ENCODE measurements at places on chromosomes 7 and 10.

DNA sequence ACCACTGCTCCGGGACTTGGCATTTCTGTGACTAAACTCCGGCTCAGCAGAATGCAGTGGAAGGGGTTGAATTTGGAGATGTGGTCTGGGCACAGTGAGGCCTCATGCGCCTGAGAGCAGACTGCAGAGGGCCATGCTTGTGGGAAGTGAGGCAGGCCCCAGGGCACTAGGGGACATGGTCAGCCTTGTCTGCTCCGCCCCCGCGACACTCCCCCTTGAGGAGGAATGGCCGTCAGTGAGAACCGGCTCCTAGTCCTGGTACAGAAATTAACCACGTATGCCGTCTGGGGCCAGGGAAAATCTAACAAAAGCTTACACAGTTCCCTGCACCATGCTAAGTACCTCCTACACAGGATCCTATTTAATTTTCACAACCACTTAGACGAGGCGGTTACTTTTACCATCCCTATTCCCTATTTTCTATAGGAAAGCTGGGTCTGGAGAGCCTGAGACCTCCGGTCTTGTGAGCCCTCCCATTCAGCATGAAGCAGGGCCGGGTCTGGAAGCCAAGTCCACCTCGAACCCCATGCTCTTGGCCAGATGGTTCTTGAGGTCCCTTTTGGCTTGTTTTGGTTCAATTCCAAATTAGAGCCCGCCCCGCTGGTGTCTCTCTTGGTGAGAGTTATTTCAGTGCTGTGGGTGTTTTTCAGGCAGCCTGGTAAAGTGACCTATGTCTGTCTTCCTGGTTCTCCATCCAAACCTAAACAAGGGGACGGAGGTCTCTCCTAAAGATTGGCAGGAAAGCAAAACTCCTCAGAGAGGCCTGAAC, 87.7 kb upstream of the PITRM1 start:
- no peak for DNase-seq

- DNase-seq = no peak
These were observed 3.2 kb upstream of the MTG1 start for GRCh38 chr10:133390597-133391248.

DNA sequence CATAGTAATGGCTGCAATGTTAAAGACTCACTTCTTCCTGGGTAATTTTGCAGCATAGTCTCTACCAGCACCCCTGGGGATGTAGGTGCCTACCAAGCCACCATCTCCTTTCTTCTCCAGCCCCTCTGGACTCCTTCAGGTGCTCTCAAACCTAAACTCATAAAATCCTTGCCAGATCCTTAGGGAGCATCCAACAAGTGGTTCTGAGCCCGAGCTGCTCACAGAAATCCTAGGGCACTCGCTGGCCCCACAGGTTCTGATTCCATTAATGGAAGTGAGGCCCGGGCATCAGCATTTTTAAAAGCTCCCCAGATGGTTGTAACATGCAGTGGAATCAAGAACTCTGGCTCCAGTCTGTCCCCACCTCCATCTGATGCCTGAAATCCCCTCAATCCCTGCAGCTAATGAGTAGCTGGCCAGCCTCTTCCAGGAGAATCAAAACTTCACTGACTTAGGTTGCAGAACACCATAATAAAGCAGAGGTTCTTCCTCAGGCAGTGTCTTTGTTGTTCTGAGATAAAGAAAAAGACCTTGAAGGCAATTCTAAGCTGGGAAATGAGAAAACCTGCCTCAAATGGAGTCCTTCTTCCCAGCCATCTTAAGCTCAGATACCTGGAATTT, 336.8 kb downstream of the KCNMA1 start:
- no peak for DNase-seq

DNA sequence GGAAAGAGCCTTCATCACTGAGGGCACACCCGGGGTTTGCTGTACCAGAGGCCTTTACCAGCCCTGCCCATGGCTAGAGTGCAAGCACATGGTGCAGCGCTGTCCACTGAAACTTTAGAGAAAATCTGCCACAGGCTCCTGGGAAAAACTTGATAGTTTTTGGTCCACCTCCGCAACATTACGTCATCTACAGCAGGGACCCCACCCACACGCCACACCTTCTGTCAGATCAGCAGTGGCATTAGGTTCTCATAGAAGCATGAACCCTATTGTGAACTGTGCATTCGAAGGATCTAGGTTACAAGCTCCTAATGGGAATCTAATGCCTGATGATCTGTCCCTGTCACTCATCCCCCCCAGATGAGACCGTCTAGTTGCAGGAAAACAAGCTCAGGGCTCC, 2.5 kb upstream of the ODAD2 start:
- DNase-seq = no peak

DNA sequence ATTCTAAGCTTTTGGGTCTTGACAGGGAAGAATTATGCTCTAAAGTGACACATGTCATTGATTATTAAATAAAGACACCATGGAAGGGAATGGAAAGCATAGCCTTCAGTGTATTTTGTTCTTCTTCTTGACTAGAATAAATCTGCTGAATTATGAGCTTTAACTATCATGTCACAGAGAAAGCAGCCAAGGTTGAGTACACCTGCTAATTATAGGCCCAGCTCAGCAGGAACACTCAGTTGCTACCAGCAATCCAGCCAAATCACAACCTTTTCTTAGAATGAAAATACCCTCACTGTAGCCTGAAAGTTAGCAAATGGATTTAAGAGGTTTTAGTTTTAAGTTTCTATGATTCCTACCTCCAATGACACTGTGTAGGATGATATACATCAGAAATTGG, 225.3 kb upstream of the RHOBTB1 start:
- no peak for DNase-seq

GRCh38 chr7:150823484-150824126, 23.0 kb downstream of the TMEM176A start:
- DNase-seq = no peak

DNA sequence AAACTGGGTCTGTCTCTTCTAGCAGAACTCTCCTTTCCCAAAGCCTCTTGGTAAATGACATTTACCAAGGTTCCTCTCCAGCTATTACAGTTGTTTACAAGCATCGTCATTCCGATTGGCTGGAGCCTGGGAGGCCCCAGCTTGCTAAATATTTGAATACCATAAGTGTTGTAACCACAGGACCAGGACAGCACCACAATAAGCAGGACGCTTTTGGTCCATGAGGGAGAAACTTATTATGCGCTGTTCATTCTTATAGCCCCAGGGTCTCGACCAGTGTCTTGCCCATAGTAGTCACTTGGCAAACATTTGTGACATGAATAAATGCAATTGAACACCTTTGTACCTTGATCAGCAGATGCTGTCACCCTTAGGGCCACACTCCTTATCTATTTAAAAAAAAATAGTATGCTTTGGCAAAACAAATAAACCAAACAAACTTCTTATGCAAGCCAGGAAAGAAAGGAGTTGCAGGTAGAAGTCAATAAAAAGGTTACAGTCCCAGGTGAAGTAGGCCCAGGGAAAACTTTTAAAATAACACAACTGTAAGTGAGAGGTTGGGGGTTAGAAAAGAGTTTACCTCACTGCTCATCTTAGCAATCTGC, 32.8 kb downstream of the NRAP start:
- DNase-seq = no peak

- no peak for DNase-seq
These were observed 91.4 kb downstream of the MTERF1 start for GRCh38 chr7:91789086-91789485.

DNA sequence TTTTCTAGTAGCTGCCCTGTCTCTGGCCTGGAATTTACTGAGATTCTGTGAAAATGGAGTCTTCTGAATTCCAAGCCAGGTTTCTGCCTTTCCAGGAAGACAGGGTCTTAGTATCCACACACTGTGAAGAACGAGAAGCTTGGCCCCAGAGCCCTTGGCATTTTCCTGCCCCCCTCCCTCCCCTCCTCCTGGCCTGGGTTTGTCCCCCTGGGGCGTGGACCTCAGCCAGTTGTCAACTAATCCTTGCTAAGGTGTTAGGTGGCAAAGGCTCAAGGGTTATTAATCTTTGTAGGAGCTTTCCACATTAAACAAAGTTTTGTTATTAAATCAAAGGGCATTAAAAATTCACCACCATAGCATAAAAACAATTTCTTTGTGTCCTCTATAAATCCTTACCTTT, 329.5 kb downstream of the RNLS start:
- no peak for DNase-seq

- DNase-seq = no peak
These were observed 14.9 kb downstream of the ADCY1 start for GRCh38 chr7:45589061-45589460.

DNA sequence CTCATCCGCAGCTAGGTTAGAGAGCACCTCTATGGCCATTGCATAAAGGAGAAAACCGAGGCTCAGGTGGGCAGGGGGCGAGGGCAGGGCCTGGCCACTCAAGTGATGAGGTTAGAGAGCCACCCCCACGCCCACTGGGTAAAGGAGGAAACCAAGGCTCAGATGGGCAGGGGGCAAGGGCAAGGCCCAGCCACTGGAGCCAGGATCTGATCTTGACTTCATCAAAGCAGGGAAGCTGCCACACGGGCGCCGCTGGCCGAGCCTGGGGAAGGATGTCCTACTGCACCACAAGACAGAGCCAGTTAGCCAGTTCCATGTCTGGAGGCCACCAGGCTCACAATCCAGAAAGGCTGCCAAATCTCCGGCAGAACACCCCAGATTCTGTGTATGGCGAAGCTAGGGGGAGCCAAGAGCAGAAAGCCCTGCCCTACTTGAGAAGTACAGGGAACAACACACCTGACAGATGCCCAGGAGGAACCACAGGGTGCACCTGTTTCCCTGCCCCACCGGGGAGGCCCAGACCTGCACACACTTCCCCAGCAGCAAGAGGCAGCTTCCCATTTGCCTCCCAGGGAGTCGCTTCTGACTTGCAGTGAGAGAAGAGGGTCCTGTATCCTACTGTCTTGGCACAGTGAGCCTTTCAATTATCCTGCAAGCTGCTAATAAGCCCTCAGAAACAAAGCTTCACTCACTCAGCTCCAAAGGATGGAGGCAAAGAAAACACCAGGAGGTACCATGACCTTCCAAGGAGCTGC, 101.9 kb downstream of the TNS3 start:
- DNase-seq = no peak

DNA sequence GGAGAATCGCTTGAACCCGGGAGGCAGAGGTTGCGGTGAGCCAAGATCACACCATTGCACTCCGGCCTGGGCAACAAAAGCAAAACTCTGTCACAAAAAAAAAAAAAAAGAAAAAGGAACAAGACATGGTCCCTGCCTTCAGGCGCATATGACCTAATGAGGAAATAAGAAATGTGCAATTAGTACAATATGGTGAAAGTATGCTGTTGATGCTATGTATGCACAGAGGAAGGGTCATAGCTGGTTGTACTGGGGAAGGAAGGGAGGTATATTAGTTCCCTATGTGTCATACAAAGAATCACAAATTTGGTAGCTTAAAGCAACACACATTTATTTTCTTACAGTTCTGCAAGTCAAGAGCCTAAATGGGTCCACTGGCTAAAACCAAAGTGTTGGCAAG, 97.8 kb upstream of the MPP7 start:
- DNase-seq = no peak

DNA sequence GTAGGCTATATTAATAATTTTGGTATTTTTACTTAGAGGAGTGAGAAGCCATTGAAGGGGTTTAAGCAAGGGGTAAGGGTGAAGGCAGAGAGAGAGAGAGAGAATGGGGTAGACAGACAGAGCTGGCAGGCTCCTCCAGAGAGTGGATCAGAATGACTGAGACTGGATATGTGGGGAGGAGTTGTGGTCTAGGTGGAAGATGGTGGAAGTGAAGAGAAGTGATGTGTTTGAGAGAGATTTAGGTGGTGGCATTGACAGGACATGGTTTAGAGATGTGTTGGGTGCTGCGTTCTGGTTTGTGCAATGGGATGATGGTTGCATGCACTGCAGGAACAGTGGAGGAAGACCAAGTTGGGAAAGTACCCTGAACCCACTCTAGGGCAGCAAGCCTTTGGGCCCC, 92.2 kb downstream of the CCNY start:
- DNase-seq = no peak

GRCh38 chr10:130714742-130715467, 578.7 kb downstream of the GLRX3 start:
- DNase-seq = no peak

DNA sequence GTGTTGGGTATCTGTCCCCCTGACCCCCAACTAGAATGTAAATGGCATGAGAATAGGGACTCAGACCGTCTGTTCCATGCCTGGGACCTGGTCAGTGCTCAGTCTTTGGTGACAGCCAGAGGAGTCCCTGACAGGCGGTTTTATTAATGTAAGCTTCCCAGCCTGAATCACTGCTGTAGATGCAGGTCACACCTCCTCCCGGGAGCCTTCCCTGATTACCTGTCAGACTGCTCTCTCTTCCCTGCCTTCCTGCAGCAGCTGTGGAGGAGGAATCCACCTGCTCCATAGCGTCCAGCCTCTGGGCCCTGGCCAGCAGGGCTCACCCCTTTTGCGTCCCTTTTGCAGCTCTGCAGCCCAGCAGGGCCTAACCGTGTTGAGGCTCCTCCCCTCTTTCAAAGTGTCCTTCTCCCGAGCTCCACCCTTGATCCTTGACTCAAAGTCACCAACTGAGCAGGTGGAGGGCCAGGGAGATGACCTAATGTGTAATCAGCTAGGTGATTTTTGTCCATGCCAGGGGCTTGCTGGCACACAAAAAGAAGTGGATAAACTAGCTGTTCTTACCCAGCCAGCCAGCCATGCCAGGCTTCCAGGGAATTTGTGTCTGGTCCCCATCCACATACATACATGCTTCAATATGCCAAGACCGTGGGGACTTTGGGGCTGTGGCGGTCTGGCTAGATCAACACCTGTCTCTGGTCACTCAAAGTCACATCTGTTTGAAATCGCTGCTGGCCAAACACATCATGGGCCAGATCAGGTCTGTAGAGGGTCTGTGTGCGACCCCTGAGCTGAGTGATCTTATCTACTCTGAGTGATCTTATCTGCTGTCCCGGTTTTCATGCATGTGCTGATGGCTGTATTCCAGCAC, 195.1 kb downstream of the CCDC3 start:
- DNase-seq = no peak

DNA sequence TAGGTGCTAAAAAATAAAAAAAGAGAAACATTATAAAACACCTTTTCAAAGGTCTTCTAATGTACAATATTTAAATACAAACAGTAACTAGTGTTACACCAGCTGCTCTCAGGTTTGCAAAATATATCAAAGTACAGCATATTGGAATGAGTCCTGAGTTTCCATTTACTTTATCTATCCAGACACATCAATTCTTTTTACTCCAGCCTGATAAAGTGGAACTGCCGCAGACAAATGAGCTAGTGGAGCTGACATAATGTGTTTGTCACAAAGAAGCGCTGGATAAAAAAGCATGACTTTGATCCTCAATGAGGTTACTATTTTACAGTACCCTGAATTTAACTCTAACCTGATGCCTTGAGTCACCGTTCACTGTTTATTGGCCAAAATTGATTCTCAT, 1243.1 kb downstream of the GATA3 start:
- no peak for DNase-seq

DNA sequence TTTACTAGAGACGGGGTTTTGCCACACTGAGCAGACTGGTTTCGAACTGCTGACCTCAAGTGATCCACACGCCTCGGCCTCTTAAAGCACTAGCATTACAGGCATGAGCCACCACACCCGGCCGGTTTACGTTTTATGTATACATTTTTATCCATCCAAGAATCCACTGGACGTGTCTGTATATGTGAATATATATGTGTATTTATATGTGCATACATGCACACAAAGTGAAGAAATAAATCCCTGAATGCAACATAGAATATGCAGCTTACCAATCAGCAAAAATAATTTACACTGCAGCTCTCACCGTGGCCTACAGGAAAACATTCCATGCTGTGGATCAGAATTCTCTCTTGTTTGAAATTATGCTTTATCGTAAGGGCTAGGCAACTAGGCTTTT, 23.3 kb downstream of the DCLRE1C start:
- DNase-seq = no peak

- DNase-seq = peak; percentile 93
These were observed 2.4 kb upstream of the CNOT4 start for GRCh38 chr7:135512135-135512887.

GRCh38 chr10:44253769-44254462, 131.0 kb downstream of the CXCL12 start:
- DNase-seq = no peak
